ENCODE measurements at places on chromosomes 2 and 18.

- no peak for DNase-seq
These were observed 191.7 kb downstream of the CD226 start for GRCh38 chr18:69755856-69756496.

DNA sequence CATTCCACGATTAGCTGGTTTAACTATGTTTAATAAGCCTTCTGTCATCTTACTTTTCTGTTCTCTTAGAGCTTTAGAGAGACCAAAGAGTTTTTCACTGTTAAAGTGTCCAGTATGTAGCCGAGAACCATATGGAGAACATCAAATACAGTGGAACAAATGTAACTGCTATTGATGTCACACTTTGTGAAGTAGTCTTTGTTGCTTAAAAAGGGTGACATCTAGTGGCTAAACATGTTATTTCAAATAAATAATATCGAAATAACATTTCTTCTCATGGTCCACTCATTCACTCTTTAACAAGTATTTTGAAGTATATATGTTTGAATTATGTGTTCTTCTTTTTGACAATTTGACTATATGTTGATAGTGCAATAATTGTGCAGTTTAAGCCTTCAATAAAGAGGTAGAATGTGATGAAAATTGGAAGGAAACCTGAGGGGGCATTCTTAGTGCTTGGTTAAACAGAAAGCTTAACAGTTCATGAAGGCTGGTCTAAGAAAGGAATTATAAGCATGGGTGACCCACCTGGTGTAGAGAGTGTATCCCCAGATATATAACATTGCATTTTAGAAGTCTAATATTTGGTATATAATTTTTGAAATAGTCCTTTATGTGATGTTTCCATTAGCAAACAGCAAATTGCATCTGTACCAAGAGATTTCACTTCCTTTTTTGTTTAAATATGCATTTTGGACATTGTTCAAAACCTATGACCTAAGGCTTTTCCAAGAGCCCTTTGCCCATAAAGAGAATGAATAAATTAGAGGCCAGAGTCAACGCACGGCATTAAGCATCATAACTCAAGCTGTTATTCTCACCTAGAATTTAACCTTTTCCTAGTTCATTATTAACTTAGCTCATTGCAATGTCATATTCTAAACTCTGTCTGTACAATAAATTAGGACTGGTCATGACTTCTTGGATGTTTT, 112.1 kb downstream of the KYNU start:
- DNase-seq, result no peak

- DNase-seq, result no peak
These were observed 30.3 kb downstream of the TFCP2L1 start for GRCh38 chr2:121254748-121255147.

- DNase-seq, result no peak
These were observed 316.1 kb downstream of the LNPK start for GRCh38 chr2:175686002-175686401.

Measured in stimulated activated CD8-positive, alpha-beta memory T cell treated with anti-CD3 and anti-CD28 coated beads, Interleukin-7, amount 100 ng/mL, for 1 hour (primary cell).